Myocyte (in vitro differentiated cells): ENCODE measurements at places on chromosomes 11 and 22. TPM values are rescaled to one million over a fixed set of nuclear protein-coding genes. Genes with fewer than 3 reads are reported as not detected.

Gene LAYN
- 15.0 and 28.3 TPM in 2 replicates for total RNA-seq

Gene SPI1
- total RNA-seq: not detected in 2 replicates

Gene FAM83F
- total RNA-seq: not detected in 2 replicates

Gene TEX12
- total RNA-seq: not detected in 2 replicates

Gene NOX4
- not detected in 2 replicates for total RNA-seq

Gene CLDN5
- 7.0 and 11.0 TPM in 2 replicates for total RNA-seq
